ENCODE measurements at places on chromosomes 13 and 19. TPM values are rescaled to one million over a fixed set of nuclear protein-coding genes. Genes with fewer than 3 reads are reported as not detected.

DNA sequence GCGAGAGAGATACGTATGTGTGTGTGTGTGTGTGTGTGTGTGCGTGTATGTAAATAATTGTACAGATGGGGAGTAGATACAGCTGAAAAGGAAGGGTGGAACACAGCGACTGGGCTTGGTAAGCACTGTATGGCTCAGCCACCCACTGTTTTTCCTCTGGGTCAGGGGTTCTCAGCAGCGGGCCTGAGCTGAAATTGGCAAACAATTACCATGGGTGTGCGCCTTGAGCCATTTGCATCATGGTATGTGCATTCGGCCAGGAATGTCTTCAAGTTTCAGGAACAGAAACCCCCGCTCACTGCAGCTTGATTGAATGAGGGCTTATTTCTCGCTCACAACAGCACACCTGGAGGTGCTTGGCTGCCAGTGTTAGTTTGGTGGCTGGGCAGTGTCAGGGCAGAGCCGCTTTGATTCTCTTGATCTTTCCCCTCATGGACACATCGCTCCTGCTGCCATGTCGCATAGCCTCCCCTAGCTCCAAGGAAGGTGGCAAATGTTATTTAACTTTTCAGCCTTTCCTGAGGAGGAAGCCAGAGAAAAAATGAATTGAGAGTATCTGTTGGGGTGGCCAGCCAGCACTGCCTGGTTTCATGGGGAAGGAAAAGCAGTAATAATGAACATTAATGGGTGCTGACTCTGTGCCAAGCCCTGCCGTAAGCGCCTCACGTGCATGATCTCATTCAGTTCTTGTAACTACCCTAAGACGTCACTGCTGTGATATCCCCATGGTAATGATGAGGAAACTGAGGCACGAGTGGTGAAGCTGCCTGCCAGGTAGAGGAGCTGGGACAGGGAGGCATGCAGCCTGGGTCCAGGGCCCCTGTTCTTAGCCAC lies 126.9 kb downstream of the SIPA1L3 start:
- DNase-seq = no peak

- no peak for DNase-seq
These were observed 44.0 kb downstream of the FLT3 start for GRCh38 chr13:28056426-28056825.

- DNase-seq = peak; percentile 81
These were observed 33.0 kb downstream of the GJA3 start for GRCh38 chr13:20127562-20128458.

DNA sequence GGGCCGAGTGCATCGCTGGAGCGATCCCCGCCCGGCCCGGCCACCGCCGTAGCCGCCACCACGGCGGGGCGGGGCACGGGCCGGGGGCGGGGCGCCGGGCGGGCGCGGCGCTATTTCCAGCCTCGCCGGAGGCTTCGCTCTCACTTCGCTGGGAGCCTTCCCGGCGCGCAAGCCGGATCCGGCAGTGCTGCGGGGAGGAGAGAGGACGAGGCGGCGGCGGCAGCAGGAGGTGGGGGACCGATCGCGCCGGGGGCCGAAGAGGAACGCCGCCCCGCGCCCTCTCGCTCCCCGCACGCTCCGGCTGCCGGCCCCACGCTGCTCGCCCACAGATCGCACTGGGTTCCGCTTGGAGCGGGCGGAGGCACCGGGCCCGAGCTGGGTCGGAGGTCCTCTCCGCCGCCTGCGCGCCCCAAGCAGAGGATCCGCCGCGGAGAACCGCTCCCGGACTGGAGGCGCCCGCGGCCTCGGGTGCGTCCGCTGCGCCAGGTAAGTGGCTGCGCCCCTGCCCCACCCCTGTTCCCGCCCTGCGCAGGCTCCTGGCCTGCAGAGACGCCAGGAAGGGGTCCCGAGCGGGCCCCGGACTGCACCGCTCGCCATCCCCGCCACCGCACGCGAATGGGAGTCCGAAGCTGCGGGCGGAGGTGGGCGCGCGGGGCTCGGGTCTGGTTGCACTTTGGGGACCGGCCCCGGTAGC lies at the start of gene CHST8:
Gene CHST8 (plus strand): TSS at position 143 of the 694 bp plus-strand sequence. CDS start 67,309 bp downstream, outside the sequence.
- DNase-seq = no peak

DNA sequence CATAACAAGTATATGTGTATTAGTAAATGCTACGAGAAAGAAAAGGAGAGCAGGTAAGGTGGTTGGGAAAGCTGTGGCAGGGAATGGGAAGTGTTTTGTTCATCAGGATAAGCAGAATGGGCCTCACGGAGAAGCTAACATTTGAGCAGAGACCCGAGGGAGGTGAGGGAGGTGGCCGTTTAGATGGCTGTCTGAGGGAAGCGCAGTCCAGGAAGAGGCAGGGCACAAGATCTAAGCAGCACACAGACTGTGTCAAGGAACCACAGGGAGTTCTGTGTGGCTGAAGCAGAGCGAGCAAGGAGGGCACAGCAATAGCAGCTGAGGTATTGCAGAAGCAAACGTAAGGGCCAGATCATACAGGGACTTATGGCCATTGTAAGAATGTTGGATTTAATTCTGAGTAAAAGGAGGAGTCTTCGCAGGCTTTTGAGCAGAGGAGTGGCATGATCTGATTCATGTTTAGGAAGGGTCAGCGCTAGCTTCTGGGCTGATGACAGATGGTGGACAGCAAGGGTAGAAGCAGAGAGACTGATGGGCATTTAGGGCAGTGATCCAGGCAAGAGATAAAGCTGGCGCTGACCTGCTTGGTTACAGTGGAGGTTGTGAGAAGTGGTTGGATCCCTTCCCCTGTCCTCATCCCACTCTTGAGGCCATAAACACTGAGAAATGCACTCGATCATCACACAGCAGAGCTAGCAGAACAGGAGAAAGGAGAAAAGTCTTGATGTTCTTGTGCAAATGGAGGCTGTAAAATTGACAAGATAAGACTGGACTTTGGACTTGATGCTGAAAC lies 199.9 kb downstream of the LACC1 start:
- DNase-seq = no peak

DNA sequence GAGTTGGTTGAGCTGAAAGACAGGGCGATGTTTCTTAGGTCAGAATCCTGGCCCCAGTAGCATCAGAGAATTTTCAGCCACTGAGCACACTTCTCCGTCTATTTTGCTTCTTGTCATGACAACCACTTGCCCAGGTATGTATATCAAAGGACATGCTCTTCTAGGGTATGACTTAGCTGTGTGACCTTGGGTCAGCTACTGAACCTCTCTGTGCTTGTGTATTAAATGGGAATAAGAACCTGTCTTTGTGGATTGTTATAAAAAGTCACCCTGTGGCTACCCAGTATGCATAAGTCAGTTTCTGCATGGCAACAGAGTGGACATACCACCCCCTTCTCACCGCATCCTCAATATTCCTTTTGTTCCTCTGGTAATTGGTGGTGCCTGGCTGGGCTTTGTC lies 26.1 kb downstream of the MBD3L1 start:
- DNase-seq = no peak

DNA sequence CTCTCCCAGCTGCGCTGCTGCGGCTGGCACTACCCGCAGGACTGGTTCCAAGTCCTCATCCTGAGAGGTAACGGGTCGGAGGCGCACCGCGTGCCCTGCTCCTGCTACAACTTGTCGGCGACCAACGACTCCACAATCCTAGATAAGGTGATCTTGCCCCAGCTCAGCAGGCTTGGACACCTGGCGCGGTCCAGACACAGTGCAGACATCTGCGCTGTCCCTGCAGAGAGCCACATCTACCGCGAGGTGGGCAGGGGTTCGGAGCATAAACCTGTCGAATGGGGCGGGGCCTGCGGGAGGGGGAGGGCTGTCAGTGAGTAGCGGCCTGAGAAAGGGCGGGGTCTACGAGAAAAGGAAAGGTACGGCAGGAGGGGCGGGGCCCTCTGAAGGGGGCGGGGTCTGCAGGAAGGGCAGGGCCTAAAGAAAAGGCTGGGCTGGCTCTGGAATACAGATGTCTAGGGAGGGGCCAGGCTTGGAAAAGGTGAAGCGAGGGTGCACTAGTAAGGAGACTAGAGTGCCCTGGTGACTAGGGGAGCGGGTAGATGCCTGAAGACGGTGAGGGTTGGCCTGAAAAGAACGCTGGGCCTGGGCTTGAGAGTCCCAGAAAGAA lies 3.6 kb downstream of the CD37 start:
- DNase-seq = peak; percentile 72

- DNase-seq = no peak
These were observed 36.4 kb downstream of the CCL25 start for GRCh38 chr19:8088752-8089663.

DNA sequence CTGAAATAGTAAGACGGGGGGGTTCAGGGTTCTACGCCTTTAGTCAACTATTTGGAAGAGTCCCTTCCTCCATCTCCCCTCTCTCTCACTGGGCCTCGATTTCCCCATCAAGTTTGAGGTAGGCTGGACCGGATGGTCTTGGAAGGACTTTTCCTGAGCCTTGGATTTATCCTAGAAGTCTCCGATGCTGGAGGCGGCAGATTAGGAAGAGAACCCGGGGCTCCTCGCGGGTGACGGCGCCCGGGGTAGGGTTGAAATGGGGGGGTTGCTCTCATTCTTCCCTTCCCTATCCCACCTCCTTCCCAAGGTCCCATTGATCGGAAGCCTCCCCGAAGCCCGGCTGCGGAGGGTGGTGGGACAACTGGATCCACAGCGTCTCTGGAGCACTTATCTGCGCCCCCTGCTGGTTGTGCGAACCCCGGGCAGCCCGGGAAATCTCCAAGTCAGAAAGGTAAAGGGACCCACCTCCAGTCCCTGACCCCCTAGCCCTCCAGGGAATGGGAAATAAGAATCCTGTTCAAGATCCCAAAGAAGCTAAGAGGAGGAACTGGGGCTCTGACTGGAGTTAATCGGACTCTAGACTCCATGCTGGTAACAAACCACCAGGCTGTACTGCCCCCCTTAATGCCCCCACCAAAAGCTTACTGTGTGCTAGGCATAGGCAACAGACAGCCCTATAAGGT lies 781 bp downstream of the QPCTL start:
- DNase-seq = peak; percentile 94

GRCh38 chr13:46274094-46274698 lies 62.5 kb downstream of the LRRC63 start:
- no peak for DNase-seq

GRCh38 chr13:22569811-22570210 lies 611.0 kb upstream of the SGCG start:
- no peak for DNase-seq

DNA sequence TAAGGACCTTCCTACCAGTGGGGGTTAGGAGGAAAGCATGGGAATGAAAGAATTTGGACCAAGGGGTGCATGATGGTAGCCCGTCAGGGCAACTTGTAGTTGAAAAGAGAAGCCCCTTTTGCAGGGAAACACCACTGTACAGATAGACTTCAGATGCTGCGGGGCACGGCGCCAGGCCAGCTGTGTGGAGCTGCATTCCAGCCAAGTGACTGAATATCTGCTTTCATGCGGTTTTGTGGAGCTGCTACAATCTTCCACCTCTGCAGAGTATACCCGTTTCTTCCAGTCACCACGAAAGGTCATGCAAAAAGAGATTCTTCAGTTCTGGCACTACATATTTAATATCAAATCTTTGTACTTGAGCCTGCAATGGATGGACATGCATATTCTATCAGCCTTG lies 104.7 kb downstream of the RGCC start:
- DNase-seq = no peak

DNA sequence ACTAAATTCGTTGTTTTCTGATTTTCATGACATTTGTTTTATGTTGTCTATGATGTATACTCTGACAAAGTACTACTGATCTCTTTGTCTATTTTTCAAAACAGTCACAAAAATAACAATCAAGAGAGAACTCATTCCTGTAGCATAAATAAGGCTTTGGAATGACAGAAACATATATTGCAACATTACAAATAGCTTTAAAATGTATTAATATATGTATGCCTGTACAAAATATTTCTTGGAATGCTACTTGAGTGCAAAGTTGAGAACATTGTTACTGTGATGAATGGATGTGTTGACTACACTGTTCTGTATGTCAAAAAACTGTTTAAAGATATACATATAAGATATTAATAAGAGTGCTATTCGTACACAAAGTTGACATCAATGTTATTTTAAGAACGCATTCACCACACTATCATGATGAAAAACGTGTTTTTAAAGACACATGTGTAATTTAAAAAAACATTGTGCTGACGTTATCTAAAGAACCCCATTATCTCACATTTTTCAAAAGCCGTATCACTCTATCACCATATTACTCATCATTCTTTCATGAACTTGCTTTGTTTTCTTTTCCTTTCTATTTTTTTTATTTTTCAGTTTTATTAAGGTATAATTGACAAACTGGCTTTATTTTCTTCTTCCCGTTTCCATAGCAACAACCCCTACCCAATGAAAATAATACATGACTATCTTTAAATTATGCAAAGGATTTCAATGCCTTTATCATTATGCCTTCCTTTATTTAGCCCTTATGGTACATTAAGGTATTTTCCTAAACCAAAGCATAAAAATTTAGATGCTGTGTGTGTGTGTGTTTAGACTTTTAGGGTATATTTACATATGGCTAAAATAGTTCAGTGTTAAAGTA lies 918.8 kb downstream of the SLITRK1 start:
- DNase-seq = no peak

- no peak for DNase-seq
These were observed 62.5 kb downstream of the RFX2 start for GRCh38 chr19:6047741-6048251.

- DNase-seq = no peak
These were observed 157.0 kb downstream of the KLF5 start for GRCh38 chr13:73215823-73216222.

- no peak for DNase-seq
These were observed 8.9 kb downstream of the FPR1 start for GRCh38 chr19:51742789-51743188.

- DNase-seq = peak; percentile 61
These were observed 6.7 kb upstream of the JUND start for GRCh38 chr19:18287836-18288772.

GRCh38 chr19:38781058-38781457 lies 7.7 kb upstream of the LGALS7 start:
- no peak for DNase-seq

- no peak for DNase-seq
These were observed 757 bp downstream of the WASF3 start for GRCh38 chr13:26558074-26558805.

DNA sequence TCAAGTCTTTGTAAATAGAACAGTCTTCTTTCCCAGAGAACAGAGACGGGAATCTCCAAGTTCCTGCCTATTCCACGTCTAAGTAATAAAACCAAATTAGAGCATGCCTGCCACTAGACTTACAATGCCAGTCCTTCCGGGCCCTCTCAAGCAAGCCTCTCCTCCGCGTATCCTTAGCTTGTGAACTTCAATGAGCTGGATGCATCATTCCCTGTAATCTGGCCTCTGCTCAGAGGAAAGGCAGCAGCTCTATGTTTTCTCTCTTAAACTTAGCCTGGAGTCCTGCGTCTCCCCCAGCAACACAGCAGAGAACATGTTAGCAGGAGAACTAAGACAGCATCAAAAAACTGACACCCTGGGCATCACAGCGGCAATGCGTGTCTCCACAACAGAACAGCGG lies 8.2 kb downstream of the NALCN start:
- DNase-seq = no peak

GRCh38 chr19:46365561-46365960 lies 18.7 kb downstream of the PPP5C start:
- DNase-seq = no peak

The KLK14 gene
- 1.1 TPM for total RNA-seq

The SLITRK1 gene
- total RNA-seq = not detected

The CDX2 gene
- total RNA-seq = not detected

The NTN5 gene
- 0.78 TPM for total RNA-seq

The SHD gene
- total RNA-seq = not detected
